ENCODE measurements at places on chromosomes 2 and 18. TPM values are rescaled to one million over a fixed set of nuclear protein-coding genes. Genes with fewer than 3 reads are reported as not detected.

BZW1 gene
- total RNA-seq, result 326 TPM

TDRD15 gene
- not detected for total RNA-seq

RPRM gene
- total RNA-seq, result 0.05 TPM

PDCD1 gene
- 0.02 TPM for total RNA-seq

ZNF396 gene
- total RNA-seq, result 0.89 TPM

KYNU gene
- total RNA-seq, result 216 TPM

PRSS56 gene
- total RNA-seq, result 0.10 TPM

IL18R1 gene
- total RNA-seq, result 1.0 TPM

ATG4B gene
- total RNA-seq, result 49.1 TPM

Measured in A549 treated with AZD2906 at 1 μM for 4 hours (cell line).